ENCODE measurements at places on chromosomes 4 and X.

GRCh38 chr4:152374606-152375285, 161.1 kb downstream of the FBXW7 start:
- DNase-seq = no peak

DNA sequence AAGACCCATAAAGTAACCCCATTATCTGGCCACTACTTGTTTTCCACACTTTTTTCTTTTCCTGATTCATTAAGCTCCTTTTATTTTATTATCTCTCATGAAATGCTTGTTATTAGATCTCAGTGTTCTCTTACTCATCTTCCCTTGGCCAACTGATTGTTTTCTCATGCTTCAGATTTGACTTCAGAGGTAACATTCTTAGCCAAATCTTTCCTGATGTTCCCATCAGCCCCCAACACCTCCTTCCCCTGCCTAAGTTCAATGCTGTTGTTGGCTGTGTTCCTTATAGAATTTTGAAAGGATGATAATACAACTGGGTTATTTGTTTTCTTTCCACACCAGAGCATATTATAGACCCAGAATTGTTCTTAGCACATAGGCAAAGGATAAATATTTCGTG, 75.6 kb downstream of the BMPR1B start:
- no peak for DNase-seq

DNA sequence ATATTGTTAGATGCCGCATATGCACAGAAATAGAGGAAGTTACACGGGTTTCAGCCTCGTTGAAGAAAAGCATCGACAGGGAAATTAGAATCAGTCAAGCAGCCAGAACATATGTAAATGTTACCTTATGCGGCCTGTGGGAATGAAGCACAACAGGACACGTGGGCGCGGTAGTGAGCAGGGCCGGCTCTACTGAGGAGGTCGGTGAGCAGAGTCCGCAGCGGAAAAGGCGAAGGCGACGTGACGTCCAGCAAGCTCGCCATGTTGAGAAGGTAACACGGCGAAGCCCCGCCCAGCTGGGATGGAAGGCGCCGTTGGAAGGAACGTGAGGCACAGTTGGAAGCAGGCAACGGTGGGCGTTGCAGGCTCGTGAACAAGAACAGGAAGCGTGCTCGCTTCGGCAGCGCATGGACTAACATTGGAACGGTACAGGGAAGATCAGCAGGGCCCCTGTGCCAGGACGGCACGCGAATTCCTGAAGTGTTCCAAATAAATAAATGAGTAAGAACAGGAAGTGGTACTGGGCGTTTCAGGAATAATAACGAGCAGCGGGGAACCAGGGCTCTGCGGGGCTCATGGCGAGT, 54.6 kb downstream of the MTNR1A start:
- DNase-seq = no peak

GRCh38 chr4:25814301-25815136, 48.3 kb downstream of the SEL1L3 start:
- no peak for DNase-seq

- DNase-seq = no peak
Measured at GRCh38 chrX:125621588-125621927, 301.9 kb downstream of the TEX13C start.

GRCh38 chr4:165668694-165669093, 204.3 kb upstream of the TLL1 start:
- DNase-seq = no peak

DNA sequence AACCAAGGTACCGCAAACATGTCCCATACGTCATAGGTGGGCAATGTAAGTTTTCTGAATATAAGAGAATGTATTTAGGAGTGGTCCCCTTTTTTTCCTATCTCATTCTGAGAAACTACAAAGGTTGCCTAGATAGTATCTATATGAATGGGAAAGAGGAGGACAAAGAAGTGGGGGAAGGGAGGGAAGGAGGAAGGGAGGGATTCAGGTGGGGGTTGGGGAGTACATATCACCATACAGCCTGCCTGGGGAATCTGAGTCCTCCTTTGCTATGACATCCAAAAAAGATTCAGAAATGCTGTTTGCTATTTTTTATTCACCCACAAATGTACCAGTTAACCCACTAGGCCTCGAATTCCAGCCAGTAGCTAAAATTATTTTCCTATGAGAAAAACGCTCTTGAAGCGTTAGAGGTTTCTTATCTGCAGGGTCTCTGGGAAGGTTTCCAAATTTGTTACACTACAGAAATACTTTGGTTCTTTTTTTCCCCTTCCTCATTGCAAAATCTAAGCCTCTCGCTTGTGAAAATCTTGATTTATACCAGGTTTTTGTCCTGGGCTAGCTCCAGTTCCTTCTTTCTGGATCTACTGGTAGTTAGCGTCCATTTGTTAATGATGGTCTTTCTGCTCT, 212.9 kb downstream of the NSUN7 start:
- peak; percentile 2 for DNase-seq

Data from hematopoietic multipotent progenitor cell treated with erythropoietin and hydrocortisone succinate and interleukin-3 and kit ligand, for 4 days (in vitro differentiated cells).